ENCODE measurements at places on chromosomes 4 and X.
A peak's percentile ranks its signal among the peaks of the same experiment; 100 is the strongest.

DNA sequence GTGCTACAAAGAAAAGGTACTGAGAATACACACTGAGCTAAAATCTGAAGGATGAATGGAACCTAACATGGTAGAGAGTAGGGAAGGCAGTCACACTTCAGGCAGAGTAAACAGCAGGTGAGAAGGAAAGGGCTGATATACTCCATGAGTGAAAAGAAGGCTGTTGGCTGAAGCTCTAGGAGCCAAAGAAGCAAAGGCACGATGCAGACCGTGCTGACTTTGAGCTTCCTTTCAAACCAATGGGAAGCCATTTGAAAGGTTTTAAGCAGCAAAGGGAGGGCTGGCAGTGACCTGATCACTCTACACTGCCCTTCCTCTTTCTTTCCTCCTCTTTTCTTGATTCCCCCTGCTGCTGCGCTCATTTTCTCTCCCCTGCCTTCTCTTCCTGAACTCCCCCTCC is 66.4 kb downstream of the TMEM154 start:
- no peak for DNase-seq

GRCh38 chr4:74315376-74315775 is 7.1 kb downstream of the EPGN start:
- no peak for DNase-seq

DNA sequence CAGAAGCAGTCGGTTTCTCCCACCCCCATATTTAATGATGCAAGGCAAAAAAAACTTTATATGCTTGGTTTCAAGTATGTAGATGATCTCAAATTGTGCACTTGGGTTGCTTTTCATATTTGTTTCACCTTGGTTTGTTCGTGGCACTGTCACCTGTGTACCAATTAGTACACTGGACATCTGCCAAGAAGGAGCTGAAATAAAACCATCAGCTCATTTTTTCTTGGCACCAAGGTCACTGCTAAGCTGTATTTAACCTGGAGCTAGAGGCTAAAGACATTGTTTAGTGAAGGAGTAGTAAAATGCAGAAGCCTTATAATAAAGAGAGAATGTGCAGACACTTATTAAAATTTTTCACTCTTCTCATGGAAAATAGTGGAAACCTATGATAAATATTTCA is 430.8 kb downstream of the ARHGAP24 start:
- DNase-seq: no peak

DNA sequence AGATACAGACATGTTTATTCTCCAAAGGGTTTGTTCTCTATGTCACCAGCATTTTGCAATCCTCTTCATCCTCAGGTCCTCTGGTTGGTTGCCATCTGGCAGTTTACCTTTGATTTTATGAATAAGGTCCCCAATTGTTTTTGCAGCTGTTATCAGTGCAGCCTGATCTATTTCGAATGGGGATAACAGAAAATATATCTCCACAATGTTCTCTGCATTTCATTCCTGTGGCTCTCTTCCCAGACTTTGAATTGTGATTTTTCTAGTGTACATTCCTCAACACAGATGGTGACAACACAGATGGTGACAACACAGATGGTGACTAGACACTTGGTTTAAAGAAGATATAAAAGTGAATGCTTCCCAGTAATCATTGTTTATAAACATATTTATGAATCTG is 74.1 kb downstream of the FBXO8 start:
- DNase-seq: no peak

- no peak for DNase-seq
Measured at GRCh38 chr4:147020456-147020855, 74.8 kb upstream of the TTC29 start.

DNA sequence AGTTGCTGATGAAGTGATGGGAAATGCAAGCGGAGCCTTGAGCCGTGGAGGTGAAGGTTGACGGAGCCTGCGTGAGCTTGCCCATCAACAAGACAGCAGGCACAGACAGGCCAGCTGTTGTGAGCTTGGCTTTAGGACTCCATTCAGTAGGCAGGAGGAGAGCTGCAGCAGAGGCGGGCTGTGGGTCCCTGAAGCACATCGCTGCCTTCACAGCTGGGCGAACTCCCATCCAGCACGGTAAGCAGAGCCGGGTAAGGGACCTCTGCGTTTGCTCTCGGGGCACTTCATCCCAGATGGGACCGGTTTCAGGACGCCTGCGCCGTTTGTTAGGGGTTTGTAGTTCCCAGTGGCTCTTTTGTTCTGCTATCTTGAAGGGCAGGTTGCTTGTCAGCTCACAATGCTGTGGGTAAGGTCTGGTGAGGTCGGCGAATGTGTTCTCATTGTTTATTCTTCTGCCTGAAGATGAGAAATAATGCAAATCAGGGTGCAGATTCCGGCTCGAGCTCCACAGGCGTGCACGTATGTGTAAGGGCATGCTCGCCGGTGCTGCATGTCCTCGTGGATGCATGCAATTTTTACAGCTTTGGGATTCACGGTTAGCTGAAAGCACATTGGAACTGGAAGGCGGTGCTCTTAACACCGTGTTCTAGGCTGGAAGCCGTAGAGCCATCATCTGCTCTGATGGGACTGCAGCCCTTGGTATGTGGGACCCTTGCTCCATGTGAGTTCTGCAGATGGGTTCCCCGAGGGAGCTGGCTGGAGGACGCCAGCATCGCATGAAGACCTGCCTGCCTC is 54.6 kb upstream of the CLDN34 start:
- peak; percentile 71 for DNase-seq

DNA sequence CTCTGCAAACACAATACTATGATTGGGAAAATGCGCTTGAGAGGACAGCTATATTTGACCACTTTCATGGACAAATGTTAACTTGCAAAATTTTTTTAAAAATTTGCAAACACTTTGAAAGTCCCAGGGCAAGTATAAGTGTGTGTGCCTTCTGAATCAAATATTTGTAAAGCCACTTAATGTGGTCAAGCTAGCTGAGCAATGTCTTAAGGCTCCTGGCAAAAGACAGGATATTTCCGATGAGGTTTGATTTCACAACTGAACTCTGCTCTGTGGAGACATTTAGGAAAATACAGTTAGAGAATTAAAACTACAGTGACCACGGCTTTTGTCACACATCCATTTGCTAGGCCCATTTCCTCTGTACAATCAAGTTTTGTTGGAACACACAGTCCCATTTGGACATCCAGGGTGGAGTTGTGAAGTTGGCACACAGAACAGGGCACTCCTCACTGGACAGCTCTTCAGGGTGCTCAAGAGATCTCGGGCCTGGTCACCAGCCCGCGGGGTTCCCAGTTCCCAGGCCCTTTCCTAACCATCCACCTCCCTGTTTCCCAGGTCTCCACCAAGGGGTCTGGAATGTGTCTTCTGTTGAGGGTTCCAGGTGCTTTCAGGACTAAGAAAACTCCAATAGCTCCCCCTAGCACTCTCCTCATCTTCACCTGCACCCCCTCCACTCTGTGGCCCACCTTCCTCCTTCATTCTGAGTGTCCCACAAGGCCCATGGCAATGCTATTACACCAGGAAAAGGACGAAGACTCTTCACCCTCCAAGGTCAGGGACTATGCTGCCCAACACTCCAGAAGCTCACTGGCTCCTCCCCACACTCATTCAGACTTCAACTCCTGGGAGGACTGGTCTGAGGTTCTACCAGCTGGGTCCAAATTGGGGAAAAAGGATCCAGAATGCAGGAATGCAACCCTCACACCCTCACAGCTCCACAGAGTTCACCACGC is 41.9 kb downstream of the XAGE2 start:
- no peak for DNase-seq

DNA sequence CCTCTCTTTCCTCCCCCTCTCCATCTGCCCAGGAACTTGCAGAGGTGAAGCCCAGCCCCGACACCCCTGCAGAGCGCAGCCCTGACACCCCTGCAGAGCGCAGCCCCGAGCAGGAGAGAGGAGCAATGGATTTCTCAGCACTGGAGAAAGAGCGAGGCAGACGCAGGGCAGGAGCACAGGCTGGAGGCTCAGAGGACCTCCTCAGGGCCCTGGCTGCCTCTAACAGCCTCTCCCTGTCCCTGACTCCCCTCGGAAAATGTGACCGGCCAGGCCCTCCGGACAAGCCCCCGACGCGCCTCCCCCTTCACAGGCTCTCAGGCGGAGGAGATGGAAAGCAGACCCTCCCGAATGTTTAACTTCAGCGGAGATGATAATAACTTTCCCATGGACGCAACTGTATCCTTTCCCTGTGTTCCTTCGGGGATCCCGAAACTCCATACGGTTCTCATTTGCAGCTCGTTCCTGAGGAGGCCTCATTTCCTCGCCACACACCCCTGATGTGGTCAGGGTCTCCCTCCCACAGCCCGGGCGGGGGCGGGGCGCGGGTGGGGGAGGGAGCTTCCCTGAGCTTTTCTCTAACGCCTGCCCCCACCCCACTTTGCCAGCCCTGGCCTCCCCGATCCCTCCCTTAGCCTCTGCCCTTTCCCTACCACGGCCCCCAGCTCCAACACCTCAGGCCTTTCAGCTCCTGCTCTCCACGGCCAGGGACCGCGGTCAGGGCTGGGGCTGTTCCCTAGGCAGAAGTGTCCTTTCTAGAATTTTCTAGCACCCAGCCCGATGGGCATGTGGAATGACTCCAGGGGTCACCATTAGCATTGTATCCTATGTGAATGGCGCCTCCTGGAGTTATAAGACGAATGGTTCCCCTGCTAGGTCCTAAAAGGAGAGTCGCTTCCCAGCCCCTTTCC is 201.1 kb upstream of the BCOR start:
- DNase-seq: no peak

DNA sequence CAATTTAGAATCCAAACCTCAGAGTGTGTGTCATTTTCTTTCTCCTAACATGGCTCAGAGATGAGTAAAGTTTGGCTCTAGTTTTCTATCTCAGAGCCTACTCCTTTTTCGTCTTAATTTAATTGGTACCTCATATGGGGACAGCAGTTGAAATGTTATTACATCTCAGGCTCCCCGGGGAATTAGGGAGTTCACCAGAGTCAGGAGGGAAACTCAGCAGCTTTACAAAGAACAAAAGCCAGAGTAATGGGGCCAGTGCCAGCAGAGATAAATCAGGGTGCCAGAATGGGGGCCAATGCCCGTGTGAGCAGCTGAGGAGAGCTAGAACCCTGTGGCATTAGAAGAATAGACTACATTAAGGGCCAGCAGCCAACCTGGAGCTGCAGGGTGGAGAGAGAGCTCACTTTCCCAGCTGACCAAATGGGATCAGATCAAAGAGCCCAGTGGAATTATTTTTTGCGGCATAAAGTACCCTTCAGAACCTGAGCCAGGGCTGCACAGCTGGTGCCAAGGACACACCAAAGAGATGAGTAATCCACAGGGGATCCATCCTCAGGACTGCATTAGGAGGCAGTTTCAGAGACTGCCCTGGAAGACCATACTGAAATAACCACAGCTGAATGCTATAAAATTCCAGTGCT is 207.1 kb upstream of the DKK2 start:
- DNase-seq: no peak

- DNase-seq: no peak
Measured at GRCh38 chr4:82786828-82787227, 11.8 kb downstream of the SCD5 start.

GRCh38 chrX:101190736-101191135 is 28.9 kb upstream of the DRP2 start:
- DNase-seq: no peak

GRCh38 chr4:162782778-162783525 is 383.7 kb downstream of the NAF1 start:
- DNase-seq: no peak

- DNase-seq: no peak
Measured at GRCh38 chrX:53288189-53288588, 6.8 kb upstream of the IQSEC2 start.

DNA sequence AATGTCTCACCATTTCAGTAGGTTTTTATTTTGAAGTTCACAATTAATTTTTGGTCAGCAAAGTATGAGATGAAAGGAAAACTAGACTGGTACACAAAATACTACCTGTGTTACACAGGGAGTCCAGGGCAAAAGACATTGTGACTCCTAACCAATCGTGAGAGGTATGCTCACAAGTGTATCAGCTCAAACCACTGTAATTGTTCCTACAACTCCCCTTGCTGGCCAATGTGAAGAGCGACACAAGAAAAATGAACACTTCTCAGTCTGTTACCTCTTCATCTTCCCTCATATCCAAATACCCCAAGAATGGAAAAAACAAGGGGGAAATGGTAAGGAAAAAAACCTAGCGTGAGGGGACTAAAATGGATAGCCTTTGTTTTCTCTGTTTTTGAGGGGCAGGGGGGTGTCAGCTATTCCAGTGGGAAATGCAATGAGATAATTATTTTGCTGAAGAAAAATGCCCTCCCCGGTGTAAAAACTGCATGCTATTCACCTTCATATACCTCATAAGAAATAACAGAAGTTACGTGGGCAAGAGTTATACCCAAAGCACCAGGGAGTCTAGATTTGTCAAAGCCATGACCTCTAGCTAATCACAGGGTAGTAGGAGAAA is 30.6 kb upstream of the NSUN7 start:
- no peak for DNase-seq
